Activated CD8-positive, alpha-beta memory T cell treated with anti-CD3 and anti-CD28 coated beads for 4 hours (primary cell): ENCODE measurements at places on chromosomes 11 and 22.

DNA sequence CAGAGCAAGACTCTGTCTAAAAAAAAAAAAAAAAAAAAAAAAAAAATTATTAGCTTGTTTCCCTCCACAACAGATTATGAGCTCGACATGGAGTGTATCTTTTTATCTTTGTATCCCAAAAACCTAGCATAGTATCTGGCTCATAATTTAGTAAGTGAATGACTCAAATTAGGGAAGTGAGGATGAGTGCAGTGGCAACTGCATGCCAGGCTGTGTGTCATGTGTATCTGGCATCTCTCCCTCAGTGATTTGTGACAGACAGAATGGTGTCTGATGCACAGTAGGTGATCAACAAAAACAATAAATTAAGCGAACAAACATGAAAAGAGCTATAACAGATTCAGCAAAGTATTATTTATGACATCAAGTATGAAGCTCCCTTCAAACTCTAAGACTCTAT lies 7.2 kb downstream of the STK33 start:
- no peak for DNase-seq

DNA sequence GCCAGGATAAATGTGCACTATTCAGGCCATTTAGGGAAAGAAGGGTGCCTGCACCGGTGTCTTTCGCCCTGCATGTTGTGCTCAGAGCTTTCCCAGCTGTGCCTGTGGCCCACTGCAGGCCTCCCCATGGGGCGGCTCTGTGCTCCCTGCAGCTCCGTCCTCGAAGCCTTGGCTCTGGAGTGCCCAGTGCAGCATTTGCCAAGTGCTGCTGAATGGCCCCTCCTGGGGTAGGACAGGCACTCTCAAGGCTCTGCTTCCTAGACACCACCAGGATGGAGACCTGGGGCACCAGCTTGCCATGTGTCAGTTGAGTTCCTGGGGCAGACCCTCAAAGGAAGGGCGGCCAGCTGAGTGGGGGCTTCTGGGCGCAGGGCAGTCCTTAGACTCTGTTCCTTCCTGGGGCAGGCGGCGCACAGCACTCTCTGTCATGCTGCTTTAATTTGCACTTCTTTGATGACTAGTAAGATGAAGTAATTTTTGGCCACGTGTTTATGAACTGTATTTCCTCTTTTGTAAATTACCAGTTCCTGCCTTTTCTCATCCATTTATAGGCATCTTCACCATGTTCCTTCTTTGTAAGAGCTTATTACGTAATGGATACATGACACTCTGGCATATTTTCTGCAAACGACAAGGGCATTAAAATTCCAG lies 32.1 kb upstream of the GNB1L start:
- DNase-seq, result no peak

GRCh38 chr22:40434106-40434505 lies 63.7 kb downstream of the SGSM3 start:
- no peak for DNase-seq

DNA sequence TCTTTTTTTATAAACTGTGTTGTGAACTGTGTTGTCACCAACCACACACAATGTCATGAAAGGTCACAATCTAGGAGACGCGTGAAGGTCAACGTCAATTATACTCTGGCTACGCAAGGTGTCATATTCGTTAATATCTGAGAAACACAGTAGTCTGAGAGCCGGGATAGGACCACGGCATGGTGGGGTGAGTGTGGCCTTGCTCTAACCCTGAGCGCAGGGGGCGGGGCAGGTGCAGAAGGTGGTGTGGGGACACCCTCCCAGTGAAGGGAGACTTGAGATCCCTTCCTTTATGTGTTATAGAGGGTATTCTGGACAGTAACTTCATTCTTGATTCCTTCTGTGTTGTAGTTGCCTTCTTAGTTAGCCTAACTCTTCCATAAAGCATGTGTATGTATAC lies 883.0 kb downstream of the OPCML start:
- no peak for DNase-seq

- no peak for DNase-seq
Observed at GRCh38 chr22:45673482-45674175, 2.0 kb downstream of the ATXN10 start.

DNA sequence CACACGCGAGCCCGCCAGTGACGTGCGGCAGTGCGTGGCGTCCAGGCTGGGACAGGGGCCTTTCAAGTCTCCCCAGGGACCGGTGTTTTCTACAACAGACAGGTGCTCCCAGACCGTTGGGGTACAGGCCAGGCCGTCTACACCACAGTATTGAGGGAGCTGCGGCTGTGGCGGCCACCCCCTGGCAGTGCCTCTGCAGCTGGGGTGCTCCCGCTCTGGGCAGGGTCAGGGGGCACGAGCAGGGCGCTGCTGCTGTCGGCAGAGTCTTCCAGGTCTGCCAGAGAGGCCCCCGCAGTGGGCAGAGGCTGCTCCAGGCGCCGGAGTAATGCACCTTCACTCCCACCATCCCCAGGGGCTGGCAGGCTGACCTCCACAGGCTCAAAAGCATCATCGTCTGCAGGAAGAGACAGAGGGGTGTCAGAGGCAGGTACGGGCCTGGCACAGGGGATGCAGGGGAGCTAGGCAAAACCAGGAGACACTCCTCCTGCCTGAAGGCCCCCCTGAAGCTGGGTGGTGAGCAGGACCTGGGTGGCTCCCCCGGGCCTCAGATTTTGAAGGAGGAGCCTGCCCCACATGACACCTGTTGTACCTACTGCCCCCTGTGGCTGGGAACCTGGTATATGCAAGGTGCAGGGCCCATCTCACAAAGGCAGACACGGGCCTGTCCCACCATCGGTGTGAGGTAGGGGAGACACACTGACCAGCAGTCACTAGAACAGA lies 83.3 kb downstream of the DGCR2 start:
- no peak for DNase-seq

- no peak for DNase-seq
Observed at GRCh38 chr11:104699981-104700380, 198.3 kb downstream of the CASP12 start.

- DNase-seq, result no peak
Observed at GRCh38 chr22:22394591-22394990, 114.0 kb downstream of the ZNF280B start.

- no peak for DNase-seq
Observed at GRCh38 chr11:61533039-61533375, 24.5 kb downstream of the LRRC10B start.

- no peak for DNase-seq
Observed at GRCh38 chr11:23732026-23732425, 764.8 kb upstream of the LUZP2 start.

GRCh38 chr11:61833471-61833870 lies 5.4 kb downstream of the FADS2 start:
- no peak for DNase-seq

DNA sequence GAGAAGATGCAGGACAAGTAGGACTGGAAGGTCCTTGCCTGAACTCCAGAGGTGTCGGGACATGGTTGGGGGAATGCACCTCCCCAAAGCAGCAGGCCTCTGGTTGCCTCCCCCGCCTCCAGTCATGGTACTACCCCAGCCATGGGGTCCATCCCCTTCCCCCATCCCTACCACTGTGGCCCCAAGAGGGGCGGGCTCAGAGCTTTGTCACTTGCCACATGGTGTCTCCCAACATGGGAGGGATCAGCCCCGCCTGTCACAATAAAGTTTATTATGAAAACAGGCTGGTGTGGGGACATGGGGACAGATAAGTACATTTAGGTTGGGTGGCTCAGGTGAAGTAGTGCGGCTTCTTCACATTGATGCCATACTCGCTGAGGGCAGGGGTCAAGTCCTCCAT lies 1.4 kb downstream of the TAF10 start:
- no peak for DNase-seq

- no peak for DNase-seq
Observed at GRCh38 chr11:71096751-71097388, 155.5 kb downstream of the SHANK2 start.

GRCh38 chr11:33055375-33055774 lies 16.0 kb downstream of the TCP11L1 start:
- no peak for DNase-seq

- no peak for DNase-seq
Observed at GRCh38 chr11:128915149-128915521, 24.0 kb downstream of the KCNJ5 start.

- no peak for DNase-seq
Observed at GRCh38 chr11:45428116-45428515, 142.0 kb upstream of the SYT13 start.

- no peak for DNase-seq
Observed at GRCh38 chr11:45264839-45265515, 21.2 kb downstream of the SYT13 start.

GRCh38 chr22:42217019-42217751 lies 53.3 kb downstream of the TCF20 start:
- DNase-seq, result no peak

- no peak for DNase-seq
Observed at GRCh38 chr11:117882311-117882905, 6.0 kb upstream of the FXYD6 start.

GRCh38 chr11:126751242-126751641 lies 249.3 kb downstream of the KIRREL3 start:
- no peak for DNase-seq

- DNase-seq, result no peak
Observed at GRCh38 chr11:8285228-8285627, 21.6 kb upstream of the LMO1 start.

DNA sequence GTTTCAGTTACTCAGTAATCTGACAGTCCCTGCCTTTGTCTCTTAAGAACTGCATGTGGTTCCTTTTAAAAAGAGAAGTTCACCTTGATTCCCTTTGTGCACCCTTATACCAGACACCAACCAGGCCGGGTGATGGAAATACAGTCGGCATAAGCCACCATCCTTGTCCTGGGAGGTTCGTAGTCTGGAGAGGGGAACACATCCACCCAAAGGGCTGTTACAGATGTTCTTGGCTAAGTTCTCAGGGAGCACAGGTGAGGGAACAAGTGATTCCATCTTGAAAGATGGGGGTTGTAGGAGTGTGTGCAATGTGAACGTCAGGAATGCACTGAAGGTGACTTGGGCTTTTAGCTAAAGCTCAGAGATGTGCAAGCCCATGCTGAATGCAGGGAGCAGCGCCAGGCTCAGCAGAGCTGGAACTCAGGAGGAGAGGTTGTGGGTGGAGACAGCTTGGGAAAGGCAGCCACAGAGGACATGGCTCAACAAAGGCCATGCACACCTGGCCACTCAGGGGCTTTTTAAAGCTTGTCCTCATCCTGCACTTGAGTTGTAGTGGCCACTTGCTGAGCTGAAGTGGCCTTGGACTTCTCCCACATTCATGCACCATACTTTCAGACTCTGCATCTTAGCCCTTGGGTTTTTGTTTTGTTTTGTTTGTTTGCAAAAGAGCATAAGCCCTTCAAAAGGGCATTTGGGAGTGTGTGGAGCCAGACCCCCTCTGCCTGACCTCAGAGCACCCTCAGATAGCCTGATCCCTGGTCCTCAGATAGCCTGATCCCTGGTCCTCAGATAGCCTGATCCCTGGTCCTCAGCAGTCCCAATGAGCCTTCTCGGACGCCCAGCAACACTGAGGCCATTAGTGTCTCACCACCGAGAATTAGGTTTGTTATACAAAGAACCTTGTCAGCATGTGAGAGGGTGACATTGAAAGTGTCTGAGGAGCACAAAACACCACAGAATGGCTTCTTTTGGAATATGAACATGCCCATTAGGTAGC lies 12.7 kb upstream of the TMA7B start:
- DNase-seq, result no peak

DNA sequence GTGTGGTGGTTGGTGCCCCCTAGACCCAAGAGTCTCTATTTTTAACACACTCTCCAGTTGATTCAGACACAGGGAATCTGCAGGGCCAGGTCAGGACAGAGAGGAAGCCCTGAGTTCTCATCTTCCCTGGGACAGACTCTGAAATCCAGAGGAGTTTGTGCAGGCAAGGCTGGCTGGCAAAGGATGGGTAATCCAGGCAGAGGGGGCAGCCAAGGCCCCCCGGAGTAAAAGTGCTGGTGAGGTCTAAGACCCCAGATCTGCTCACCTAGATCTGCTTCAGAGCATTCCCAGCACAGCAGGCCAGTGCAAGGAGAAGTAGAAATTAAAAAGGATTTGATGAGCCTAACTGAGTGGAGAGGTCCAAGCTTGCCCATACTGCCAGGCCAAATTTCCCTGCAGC lies 40.6 kb upstream of the MN1 start:
- no peak for DNase-seq
